Right cardiac atrium (tissue), 5 donors: ENCODE measurements at places on chromosomes 3 and 15. TPM values are rescaled to one million over a fixed set of nuclear protein-coding genes. Genes with fewer than 3 reads are reported as not detected.

SLC6A20 gene
- not detected for polyA plus RNA-seq

MYLK gene
- polyA plus RNA-seq = 27.3 TPM

DAZL gene
- polyA plus RNA-seq = not detected

GRCh38 chr3:127174715-127175140 lies 18.2 kb upstream of the PRR23E start:
- DNase-seq = no peak

- no peak for DNase-seq
These were observed 18.5 kb downstream of the ATP8B4 start for GRCh38 chr15:50100486-50100885.

- DNase-seq = no peak
These were observed 10.3 kb downstream of the TM2D3 start for GRCh38 chr15:101641894-101642293.

DNA sequence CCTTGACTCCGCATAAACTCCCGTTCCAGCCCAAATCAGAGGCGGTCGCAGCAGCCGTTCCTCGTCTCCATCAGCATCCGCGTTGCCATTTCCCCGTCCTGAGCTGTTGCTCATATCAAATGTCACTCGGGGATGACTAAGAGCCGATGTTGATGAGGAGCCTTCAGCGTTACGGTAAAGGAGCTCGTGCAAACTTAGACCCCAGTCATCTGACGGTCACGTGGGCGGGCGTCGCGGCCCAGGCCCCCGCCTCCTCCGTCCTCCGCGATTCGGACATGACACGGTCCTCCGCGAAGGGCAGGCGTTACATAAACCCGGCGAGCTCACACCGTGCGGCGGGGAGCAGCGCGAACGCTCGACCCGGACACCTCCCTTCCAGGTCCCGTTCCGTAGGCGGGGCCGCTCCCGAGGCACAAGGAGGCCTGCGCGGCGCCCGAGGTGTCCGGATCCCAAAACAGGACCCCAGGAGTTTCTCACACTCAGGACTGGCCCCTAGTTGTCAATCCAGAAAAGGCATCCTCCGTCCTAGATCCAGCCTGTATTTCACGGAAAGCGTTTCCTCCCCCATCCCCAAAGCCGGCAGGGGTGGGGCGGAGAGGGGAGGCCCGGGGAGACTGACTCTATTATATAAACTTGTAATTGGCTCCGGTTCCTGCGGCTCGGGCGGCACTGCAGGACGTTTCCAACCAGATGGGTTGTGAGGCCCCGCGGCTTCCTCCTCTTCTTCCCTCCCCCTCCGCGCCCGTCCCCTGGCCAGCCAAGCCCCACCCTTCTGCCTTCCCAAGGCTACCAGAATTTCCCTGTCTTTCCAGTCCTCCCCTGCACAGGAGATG lies 100.0 kb upstream of the IGF1R start:
- peak; percentile 90 for DNase-seq

DNA sequence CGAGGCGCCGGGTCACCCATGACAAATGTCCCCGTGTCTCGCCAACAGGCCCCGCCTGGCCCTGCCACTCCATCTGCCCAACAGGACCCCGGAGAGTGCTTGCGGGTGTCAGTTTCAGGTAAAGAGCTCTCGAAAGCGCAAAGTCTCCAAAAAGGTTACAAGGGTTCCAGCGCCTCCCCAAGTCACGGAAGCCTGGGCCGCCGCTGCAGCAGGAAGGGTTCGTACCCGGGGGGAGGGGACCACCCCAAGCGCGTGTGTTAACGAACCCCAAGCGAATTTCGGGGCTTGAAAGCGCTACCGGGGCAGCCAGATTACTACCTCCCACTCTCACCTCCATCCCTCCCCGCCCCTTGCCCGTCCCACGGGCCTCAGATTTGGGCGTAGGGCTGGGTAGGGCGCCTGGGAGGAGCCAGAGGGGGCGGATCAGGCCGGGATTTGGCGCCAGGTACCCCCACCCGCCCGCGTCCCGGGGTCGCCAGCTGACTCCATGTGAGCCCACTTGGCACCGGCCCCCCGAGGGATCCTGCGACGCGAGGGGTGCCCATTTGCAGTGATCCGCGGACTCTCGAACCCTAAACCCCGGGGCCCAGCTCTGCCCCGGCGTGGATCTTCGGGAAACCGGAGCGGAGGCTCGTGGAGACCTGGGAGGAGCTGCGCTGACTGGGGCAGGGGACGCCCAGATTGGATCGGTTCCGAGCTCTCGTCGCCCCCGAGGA lies 85.9 kb downstream of the NR2F2 start:
- no peak for DNase-seq
